Vagina (tissue), 2 donors: ENCODE measurements at places on chromosomes 1 and 21.

- no peak for DNase-seq
Observed at GRCh38 chr1:27542463-27543273, 52.7 kb upstream of the WASF2 start.

DNA sequence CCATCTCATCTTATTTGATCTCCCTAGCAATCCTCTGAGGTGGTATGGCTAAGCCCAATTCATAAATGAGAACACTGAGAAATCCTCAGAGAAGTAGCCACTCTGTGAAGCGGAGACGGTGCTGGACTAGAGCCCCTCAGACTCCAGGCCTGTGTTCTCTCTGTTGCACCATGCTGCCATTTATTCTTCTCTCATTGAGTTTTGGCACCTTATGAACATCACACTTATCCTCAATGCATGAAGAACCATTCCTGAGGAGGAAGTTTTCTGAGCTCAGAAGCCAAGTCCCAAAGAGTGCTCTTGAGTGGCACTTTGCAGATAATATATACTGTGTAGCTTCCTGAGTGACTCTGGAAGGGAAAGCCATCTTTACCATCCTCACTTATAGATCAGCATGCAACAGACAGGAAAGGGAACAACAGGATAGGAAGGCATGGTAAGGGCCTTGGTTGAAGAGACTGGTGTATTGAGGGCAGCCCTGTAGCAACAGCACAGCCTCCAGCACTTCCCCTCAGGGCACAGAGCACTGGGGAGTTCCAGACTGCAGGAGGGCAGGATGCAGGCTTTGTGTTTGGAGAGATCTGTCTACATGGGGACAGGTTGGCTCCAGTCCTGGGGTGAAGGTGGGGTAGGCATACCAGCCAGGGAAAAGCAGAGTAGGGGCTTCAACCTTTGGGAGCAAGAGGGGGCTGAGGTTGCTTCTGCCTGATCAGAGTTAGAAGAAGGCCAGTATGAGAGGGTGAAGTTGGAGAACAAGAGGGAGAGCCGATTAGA is 1.6 kb upstream of the CRNN start:
- no peak for DNase-seq

GRCh38 chr1:4752059-4752458 is 97.7 kb downstream of the AJAP1 start:
- DNase-seq = no peak

DNA sequence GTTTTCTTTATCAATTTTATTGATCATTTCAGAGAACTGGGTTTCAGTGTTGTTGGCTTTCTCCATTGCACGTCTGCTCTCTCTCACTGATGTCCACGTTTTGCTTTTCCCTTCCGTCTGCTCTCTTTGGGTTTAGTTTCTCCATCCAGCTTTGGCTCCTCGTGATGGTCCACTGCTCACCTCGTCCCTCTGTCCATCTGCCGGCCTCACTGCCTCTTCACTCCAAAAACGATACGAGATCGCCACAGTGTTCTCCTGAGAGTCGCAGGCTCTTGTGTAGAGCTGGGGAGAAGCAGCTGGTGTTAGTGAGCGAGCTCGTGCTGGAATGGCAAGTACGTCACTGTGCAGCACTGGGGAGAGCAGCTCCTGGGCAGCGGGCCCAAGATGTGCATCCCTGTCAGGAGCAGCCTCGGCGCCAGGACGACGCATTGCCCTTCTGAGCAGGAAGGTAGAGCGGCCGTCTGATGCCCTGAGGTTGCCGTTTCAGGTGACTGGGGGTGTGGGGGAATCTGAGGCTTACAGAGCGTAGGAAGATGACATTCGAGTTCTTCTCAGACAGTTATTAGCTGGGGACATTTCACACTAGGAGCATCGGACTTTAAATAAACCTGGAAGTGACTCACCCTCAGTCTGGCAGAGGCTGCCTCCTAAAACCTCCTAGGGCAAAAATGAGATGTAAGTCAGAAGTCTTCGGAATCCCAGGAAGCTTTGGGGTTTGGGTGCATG is 31.4 kb upstream of the PCBP3 start:
- no peak for DNase-seq

DNA sequence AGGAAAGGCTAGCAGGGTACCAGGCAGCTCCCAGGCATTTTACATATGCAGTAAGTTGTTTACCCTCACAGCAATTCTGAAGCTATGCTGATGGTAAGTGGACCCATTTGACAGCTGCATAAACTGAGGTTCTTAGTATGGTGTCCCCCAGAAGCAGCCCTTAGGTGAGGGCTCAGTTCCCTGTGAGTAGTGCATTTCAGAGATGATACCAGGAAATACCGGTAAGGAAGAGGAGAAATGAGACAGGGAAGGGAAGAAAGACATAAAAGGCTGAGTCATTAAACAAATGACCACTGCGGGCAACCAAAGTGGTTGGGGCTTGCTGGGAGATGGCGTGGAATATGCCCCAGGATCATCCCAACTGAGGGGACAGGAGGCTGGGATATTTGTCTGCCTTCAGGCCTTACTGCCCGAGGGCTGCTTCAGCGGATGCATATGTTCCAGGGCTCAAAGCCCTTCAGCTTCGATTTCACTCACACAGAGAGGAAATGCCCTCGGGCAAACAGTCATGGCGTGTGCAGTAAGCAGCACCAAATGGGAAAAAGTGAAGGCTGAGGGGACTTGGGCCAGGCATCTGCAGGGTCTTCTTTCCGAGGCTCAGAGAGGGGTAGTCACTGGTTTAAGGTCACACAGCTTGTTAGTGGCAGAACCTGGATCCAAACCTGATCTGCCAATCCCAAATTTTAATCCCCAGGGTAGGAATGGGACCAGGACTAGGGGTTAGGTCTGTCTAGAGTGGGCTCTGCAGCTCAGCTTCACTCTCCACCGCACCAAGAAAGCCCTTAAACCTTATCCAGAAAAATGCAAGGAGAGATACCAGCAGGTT is 133.7 kb upstream of the RUNX3 start:
- DNase-seq = no peak

GRCh38 chr1:169347688-169348382 is 19.8 kb downstream of the NME7 start:
- DNase-seq = no peak

DNA sequence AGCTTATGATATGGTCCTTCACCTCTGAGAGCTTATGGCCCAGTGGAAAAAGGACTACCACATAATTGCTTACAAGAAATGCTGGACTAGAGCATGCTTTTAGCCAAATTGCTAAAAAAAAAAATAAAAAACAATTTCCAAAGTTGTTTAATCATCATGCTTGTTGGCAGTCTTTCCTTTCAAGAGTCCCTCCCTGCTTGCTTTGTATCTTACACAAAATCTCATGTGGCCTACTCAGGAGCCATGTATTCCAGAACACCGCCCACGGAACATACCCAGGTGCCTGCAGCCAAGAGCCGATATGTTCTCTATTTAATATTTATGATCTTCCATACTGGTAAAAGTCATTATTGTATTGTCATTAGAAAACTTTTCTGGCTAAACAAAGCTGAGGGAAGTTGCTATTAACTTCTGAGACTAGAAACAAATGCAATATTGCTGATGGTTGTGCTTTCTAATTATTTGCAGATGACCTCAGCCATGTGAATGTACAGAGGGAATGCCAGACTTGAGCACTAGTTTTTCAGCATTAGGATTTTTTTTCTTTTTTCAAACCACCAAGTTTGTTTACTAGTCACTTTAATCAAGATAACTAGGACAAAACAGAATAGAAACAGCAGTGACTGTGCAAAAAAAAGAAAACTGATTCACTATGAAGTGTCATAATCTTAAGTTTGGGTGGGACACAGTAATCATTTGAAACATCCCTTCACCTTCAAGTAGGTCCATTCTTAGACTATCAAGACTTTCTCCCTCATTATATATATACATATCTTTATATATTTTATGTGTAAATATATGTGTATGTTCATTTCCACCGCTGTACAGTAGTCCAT is 129.3 kb upstream of the GORAB start:
- DNase-seq = no peak

DNA sequence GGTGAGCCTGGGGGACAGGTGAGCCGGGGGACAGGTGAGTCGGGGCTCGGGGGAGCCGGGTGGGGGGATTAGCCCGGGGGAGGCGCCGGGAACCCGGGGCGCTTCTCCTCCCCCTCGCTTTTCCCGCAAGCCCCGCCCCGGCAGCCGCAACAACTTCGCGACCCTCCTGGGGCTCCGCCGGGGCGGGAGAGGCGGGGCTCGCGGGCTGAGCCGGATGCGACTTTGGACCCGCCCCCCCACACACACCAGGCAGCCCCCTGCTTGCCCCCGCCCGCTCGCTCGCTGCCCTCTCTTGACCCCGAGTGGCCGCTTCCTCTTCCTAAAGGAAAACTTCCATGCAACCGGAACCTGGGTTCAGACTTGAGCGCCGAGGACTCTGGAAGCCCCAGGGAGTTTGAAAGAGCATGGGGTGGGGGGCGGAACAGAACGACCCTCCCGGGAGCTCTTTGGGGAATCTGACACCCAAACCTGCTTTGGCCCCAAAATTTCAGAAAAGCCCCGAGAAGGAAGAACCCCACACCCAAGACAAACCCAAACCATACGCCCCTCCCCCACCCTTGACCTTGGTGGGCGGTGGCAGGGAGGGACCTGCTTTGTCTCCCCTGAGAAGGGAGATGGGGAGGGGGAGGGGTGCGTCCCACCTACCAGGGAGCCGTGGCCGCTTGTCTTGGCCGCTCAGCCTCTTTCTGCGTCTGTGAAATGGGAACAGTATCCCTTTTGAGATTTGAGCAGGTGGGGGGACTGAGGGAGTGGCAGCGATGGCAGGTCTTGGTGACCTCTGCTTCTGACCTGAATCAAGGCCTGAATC is 550 bp downstream of the ARHGEF16 start:
- DNase-seq = no peak

DNA sequence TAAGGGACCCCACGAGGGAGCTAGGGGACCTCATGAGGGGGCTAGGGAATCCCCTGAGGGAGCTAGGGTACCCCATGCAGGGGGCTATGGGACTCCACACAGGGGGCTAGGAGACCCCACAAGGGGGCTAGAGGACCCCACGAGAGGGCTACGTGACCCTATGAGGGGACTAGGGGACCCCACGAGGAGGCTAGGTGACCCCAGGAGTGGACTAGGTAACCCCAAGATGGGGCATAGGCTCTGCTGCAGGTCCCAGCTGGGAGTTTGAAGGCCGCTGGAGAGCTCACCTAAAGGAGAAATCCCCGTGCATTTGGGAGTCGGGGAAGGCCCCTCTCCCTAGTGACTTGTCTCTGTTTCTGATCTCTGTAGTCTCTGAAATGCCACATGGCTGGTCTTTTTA is 50.0 kb upstream of the DMRTB1 start:
- peak; percentile 58 for DNase-seq

DNA sequence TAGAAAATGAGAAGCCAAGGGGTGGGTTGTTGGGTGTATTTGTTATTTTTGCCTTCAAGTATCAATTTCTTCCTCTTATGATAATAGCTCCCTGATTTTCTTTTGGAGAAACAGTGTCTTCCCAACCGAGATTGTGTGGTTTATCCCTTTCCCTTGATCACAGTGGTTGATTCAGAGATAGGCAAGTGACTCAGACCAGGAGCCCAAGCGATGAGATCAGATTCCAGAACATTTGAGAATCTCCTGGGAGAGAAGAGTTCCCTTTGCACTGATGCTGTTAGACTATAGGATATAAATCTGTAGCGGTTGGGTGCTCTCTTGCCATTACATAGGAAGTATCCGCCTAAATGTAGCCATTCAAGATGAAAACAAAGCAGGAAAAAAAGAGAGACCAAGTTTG is 90.1 kb upstream of the WDR26 start:
- no peak for DNase-seq

GRCh38 chr21:44704636-44705001 is 6.8 kb downstream of the TSPEAR start:
- peak; percentile 70 for DNase-seq

GRCh38 chr1:14367451-14367850 is 231.0 kb upstream of the KAZN start:
- no peak for DNase-seq

- no peak for DNase-seq
Observed at GRCh38 chr1:3149277-3149676, 80.3 kb downstream of the PRDM16 start.

GRCh38 chr21:44598061-44598460 is 2.3 kb upstream of the KRTAP10-7 start:
- DNase-seq = no peak

GRCh38 chr1:81186261-81186660 is 614.5 kb upstream of the ADGRL2 start:
- DNase-seq = no peak

DNA sequence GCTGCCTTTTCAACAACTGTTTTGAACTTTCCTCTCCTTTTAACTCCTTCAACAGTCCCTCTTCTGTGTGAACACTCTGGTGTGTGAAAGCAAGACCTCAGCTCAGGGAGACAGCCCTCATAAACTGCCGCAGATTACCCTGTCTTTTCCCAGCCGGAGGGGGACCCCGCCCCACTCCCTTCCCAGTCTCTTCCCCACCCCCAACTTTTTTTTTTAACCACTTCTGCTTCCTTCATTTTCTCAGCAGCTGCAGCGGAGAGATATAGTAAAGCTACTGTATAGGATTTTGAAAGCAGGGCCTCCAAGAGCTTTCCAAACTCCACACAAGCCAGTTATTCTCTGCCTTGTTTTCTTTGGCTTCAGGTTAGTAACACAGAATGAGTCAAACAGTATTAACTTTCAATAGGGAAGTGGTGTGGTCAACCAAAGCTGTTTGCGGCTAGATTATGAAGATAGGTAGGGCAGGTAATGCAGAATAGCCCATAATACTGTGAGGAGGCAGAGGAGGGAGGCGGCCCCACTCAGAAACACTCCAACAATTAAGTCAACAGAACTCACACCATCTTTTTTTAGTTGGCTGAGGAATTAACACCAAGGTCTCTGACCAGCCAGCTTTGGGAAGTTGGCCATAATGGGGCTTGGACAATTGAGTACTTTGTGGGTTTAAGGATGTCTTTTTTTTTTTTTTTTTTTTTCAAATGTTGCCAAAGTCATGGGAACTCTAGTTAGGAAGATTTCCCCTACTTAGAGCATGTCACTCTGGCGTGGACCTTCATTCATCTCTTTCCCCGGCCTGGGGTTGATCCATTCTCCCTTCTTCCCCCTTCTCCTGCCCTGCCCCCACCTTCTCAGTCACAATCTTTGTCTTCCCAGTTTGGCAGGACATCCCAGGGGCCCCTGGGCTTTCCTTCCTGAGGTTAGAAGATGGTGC is 177.0 kb downstream of the CLIC6 start:
- DNase-seq = no peak
